ENCODE measurements at places on chromosomes 16 and 17.

GRCh38 chr17:34382621-34383124 is 19.6 kb upstream of the CCL1 start:
- DNase-seq: no peak

DNA sequence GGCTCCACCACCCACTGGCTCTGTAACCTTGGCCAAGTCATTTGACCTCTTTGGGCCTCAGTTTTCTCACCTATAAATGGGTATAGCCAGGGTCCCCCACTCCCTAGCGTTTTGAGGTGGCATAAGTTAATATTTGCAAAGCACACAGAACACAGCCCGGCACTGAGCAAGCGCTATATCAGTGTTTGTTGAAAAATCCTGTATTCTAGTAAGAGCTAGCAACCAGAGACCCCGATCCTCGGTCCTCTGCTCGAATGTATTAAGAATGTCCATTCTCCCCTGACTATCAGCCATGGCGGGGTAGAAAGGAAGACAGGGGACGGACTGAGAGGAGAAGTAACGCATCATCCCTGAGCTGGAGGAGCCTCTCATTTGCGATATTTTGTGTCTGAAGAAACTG is 131.2 kb downstream of the IRF8 start:
- no peak for DNase-seq

- DNase-seq: no peak
Observed at GRCh38 chr17:59431601-59432000, 100.1 kb downstream of the YPEL2 start.

DNA sequence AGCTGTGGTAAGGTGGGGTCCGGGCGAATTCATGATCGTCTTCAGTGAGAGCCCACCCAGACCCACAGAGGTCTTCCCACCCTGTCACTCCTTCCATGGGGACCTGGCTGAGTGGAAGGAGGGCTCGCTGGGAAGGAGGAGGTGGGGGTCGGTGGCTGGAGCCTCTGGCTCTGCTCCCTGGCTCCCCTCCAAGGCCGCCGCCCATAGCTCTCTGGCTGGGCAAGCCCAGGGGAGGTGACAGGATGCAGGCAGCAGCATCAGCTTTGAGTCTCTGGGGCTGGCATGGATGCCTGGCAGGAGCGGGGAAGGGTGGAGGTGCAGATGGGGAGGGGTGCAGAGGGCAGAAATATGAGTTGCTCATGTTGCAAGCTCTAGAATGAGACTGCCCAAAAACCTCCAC is 147.0 kb downstream of the ENGASE start:
- DNase-seq: no peak

GRCh38 chr16:25081702-25082101 is 29.8 kb upstream of the LCMT1 start:
- DNase-seq: no peak

DNA sequence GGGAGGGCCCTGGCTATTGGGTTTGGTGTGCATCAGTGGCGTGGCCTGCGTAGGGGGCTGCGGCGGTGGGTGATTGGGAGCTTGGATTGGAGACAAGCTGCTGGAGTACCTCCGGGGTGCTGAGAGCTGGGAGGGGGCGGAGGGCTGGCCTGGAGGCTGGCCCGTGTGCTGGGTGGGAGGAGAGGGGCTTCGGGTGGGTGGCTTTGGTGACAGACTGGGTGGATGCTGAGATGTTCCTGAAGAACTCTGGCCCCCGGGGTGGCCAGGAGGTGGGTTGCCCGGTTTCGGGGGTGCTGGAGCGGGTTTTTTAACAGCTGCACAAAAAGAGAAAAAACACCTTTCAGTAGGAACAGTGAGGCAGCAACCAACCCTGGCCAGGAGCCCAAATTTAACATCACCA is 84.1 kb downstream of the ARHGAP17 start:
- DNase-seq: no peak

DNA sequence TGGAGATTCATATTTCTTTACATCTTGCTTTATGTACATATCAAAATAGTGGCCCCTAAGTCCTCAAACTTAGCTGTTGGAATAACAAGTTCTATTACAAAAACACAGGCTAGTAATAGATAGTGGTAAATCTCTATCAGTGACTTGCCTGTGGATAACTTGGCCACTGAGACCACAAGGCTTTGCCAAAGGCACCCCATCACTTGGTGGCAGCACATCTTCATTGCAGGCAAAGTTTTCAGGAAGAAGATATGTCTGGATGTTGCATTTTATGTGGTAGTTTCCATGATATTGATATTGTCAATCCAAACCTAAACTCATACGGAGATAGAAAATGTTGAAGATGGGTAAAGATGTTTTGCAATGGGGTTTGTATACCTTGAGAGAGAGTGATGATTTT is 58.5 kb downstream of the KNOP1 start:
- DNase-seq: no peak

DNA sequence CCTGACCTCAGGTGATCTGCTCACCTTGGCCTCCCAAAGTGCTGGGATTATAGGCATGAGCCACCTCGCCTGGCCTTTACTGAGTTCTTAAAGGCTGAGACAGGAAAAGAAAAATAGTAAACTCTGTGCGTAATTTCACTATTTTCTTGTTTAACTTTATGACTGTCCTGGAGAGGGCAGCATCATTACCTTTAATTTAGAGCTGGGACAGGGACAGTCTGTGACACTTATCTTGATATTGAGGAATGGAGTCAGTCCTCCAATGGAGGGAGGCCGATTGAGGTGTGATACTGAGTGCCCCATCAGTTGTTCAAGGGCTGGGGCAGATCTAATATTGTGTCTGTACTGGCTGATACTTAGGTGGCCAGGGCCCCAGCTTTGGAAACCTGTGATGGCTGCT is 21.5 kb upstream of the SPN start:
- DNase-seq: peak; percentile 51

DNA sequence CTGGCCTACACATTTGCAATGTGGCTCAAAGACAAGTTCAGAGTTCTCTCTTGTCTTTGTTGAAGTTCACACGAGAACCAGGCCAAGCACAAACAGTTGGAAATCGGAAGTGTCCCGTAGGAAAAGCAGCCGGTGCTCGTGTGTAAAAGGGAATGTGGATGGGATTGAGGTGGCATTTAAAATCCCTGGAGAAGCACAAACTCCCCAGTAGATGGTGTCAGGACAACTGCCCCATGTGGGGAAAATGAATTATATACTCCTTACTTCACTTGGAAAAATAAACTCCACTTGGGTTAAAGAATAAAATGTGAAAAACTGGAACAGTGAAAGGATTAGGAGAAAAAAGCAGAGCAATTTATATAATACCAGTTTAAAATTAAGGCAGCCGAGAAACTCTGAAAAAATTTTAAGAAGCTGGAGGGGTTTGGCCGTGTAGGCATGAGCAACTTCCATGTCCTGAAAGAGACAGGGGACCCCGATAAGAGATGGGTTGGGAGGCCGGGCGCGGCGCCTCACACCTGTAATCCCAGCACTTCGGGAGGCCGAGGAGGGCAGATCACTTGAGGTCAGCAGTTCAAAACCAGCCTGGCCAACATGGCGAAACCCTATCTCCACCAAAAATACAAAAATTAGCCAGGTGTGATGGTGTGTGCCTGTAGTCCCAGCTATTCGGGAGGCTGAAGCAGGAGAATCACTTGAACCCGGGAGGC is 28.1 kb downstream of the CBFA2T3 start:
- DNase-seq: no peak

GRCh38 chr17:10616502-10617119 is 40.5 kb downstream of the MYH3 start:
- peak; percentile 60 for DNase-seq

DNA sequence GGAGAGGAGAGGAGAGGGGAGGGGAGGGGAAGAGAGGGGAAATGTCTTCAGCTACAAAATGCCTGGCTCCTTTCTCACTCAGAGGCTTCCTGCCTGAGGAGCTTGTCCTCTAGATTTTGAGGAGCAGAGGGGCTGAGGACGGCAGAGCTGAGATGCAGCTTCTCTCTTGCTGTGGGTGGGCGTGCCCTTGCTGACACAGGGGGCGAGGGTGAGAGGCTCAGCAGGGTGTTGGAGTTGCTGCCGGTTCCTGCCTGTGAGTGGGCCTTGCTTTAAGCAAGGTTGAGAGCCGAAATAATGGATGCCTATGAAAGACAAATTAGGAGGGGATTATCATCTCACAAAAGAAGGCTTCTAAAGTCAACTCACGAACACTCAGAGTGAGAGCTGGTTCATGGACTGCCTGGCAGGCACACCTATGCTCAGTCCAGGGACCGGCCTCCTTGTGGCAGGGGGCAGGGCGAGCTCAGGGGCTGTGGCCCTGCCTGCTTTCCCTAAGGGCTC is 215.6 kb downstream of the MSI2 start:
- DNase-seq: no peak

GRCh38 chr16:6081320-6081976 is 983.9 kb upstream of the EEF2KMT start:
- DNase-seq: no peak

DNA sequence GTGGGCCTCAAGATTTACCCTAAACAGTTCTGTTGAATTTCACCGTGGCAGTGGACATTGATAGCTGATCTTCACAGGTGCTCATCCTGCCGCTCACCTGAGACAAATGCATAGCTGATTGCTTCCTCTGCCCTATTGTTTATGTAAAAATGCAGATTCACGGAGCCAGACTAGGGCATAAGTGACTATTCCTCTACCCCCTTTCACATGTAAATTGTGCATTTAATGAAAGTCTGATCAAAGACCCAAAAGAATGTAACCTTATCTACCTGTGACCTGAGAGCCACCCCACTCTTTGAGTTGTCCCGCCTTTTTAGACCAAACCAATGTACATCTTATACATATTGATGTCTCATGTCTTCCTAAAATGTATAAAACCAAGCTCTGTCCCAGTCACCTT is 312.4 kb upstream of the CDH5 start:
- no peak for DNase-seq

- DNase-seq: no peak
Observed at GRCh38 chr17:42920106-42920900, 19.7 kb downstream of the G6PC1 start.

DNA sequence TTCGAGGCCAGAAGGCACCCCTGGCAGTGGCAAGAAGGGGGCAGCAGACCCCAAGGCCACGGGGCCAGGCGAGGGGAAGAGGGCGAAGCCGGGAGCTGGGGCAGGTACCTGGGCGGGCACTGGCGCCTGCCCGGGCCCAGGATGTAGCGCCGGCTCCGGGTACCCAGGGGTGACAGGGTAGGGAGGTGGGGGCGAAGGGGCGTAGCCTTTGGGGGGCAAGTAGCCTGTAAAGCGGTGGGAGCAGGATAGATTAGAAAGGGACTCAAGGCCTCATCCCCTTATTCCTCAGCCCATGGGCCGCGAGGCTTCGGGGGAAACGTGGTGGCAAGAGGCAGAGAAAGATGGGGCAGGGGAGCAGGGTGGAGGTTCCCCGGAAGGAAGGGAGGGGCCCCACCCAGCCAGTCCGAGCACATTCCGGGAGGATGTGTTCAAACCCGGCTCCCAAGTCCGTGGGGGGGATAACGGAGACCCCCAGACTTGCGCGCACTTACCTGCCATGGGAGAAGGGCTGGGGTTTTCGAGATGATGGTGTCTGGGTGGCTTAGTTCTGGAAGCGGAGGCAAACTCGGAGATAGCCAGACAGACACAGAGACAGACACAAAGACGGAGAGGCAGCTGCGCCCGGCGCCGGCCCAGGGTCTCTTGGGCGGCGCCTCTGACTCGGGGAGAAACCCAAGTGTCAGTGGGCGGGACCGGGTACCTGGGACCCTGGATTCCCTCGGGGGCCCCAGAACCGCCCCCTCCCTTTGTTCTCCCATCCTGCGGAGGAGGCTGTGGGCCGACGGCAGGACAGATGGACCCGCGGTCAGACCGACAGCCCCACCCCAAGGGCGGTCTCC is 493 bp downstream of the PLSCR3 start:
- peak; percentile 81 for DNase-seq

GRCh38 chr17:62931101-62931500 is 34.9 kb upstream of the TANC2 start:
- no peak for DNase-seq

GRCh38 chr16:18975109-18975508 is 8.6 kb upstream of the TMC7 start:
- no peak for DNase-seq

DNA sequence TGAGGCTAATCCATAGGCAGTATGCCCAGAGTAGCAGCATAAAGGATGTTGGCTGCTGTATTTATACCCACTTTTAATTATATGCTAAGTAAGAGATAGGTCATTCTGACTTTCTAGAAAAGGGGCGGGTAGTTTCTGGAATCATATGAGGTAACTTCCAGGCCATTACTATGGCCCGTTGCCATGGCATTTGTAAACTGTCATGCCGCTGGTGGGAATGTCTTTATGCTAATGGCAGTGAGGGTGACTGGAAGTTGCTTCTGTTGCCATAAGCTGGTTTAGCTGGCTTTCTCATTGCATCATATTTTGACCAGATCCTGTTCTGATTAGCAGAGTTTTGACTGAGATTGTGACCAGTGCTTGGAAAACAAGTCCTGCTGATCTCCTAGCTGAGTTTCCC is 929.6 kb upstream of the CDH8 start:
- no peak for DNase-seq

DNA sequence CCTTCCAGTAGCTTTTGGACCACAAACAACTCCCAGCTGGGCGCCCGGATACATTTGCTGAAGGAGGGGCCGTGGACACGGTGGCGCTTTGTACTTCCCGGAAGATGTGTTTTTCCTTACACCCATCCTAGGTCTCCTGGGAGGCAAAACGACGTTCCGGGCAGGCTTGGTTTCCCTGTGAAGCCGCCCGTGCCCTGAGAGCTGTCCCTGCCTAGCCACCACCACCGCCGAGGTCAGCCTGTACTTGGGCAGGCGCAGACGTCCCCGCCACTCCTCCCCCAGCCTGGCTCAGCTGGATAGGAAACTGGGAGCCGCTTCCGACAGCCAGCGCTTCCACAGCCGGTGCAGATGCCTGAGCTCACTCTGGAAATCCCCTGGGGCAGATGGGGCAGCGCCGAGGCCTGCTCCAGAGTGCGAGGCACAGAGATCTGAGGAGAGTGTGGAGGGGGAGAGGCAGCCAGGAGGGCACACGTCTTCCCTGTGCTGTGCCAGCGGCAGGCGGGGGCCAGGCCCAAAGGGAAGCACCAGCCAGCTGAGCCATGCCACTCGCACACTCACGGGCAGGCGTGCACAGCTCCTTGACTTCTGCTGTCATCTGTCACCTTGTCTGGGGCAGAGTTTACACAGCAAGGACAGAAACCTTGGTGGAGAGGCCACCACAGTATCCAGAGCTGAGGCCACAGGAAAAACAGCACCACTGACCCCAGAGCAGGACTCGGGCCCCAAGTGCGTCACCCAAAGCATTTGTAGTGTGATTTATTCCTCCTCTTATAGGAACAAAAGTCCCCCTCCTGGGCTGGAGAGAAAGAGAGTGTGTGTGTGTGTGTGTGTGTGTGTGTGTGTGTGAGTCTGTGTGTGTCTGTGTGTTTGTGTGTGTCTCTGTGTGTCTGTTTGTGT is 3.0 kb downstream of the RHBDF2 start:
- DNase-seq: no peak

GRCh38 chr16:55914383-55914782 is 39.2 kb upstream of the CES5A start:
- DNase-seq: no peak
